ENCODE measurements at places on chromosomes 3 and 15.

- no peak for DNase-seq
Observed at GRCh38 chr3:15647611-15648167, 46.1 kb downstream of the BTD start.

DNA sequence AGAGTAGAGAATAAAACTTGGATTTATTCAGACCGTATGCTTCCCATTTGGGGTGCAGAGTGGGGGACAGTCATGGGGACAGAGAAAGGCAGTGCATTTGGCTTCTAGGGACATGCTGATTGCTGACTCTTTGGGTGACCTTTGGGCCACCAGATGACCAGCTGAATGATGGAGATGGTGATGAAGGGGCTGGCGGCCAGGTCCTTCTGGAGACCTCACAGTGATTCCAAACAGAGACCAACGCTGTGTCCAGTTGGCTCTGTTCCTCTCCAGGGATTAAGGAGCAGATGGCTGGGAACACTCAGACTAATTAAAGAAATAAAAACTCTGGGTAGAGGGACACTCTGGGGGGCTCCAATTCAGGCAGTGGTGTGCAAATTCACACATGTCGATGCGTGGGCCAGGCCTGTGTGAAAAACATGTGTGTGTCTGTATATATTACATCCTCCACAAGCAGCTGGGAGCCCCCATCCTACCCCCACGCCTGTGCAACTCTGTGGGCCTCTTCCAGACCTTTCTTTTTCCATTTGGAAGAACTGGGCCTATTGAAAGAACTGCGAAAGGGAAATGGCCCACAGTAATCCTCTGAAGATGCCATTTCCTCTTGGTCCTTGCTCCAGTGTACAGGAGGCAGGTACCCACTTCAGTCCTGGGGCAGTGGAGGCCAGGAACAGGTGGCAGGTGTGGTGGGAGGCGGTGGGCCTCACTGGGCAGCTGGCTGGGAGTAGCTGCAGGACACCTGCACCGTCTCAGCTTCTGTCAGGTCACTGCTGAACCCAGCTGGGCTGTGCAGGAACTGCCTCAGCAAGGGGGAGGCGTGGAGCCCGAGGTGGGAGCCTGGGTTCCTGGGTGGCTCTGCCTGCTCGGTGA lies 8.9 kb downstream of the XIRP1 start:
- DNase-seq, result no peak

DNA sequence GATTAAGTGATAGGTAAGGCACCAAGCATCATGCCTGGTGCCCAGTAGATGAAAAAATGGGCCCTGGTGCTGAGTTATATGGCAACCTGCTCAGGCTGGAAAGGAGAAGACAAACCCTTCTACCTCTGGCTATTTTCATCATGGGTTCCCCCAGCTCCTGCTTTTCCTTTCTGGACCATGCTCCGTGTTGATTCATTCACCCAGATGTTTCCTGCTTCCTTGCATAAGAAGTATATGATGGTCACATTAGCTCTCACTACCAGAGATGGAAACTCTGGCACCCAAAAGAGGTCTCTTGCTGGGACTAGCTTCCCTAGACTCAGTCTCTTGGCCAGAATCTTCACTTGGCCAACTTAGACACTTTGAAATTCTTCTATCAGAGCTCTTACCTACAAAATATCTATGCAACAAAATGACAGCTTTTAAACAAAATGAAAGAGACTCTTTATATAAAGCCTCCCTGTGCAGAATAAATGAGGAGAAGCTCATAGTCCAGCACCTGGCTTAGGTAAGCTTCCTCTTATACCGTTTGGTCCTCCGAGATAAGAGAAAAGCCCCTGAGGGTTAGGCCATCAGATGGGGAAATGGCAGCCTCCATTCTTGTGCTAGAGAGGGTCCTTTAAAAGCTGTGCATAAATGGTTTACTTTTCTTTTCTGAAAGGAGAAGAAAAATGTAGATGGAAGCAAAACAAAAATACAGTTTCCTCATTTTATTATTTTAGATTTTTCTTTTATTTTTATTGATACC lies 46.8 kb upstream of the MCF2L2 start:
- no peak for DNase-seq

- DNase-seq, result no peak
Observed at GRCh38 chr15:72872066-72872845, 88.7 kb upstream of the ADPGK start.

DNA sequence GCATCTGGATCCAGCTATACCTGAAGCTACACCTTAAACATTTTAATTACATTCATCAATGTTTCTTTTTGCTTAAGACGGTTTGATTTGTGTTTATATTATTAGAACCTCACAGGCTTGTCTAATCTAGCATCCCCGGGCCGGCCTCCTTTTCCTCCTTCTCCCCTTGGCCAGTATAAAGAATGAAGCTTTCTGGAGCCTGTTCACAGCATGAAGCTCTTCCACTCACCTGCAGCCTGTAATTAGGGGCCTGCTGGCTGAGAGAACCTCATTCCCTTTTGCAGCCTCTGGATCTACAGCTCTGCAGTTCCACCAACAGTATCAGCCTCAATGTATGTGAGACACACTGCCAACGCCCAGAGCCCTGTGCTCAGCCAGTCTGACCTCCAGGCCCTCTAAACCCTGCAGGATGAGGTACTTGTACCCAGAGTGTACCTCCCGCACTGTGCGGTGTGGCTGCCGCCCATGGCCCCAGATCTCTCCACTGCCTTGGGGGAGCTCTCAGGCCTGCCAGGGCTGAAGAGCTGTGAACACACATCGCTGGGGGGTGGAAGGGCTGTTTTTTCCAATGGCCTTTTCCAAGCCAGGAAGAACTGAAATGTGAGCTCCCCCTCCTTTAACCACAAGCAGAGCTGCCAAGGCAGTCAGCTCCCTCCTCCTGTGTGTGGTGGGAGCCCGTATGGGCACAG lies 114.7 kb upstream of the ALDH1A3 start:
- DNase-seq, result no peak

DNA sequence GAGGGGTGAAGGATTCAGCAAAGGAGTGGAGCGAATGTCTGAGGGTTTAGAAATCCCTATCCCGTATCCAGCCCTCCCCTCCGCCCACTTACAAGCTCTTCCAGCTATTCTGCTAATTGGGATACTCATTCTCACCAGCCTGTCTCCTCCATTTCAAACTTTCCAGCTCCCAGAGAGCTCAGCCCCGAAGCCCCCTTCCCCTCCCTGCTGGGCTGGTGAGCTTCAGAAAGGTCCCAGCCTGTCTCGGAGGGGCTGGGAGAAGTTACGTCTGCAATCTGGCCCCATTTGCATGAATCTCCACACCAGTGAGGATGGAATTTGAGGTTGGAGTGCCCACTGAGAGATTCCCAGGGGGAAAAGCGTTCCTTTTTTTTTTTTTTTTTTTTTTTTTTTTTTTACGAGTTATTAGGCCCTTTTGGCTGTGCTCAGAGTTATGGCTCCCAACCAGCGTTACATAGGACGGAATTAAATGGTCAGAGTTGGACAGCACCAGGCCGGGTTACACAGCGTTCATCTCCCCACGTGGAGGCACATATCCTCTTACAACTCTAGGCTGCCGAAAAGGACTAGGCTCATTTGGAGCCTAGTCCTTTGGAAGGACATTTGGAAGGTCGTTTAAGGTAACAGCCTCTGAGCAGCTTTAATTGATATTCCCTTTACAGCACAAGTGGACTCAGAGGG lies 34.6 kb downstream of the FGD5 start:
- DNase-seq, result no peak

DNA sequence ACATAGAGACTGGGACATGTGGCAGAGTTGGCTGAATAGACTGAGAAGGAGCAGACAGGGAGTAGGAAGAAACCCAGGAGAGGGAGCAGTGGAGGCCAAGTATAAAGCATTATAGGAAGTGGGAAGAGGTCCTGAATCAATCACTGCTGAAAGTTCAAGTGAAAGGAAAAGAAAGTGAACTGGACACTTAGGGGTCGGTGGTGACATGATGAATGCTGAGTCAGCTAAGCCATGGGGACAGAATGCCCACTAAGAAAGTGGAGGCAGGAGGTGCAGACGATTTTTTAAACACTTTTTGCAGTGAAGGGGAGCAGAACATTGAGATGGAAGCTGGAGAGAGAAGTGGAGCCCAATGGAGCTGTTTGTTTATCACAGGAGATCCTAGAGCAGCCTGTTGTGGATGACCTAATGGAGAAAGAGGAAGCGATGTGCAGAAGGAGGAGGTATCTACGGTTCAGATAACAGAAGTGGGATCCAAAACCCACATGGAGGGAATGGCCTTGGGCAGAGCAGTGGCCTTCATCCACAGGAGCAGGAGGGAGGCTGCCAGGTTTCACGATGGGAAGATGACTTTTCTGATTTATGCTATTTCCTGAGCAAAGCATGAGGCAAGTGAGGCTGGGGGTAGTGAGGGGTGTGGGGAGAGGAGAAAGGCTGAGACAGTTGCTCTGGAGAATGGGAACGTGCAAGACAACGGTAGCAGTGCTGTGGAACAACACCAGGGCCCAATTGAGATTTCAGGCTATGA lies 208.2 kb downstream of the RPLP1 start:
- DNase-seq, result no peak

DNA sequence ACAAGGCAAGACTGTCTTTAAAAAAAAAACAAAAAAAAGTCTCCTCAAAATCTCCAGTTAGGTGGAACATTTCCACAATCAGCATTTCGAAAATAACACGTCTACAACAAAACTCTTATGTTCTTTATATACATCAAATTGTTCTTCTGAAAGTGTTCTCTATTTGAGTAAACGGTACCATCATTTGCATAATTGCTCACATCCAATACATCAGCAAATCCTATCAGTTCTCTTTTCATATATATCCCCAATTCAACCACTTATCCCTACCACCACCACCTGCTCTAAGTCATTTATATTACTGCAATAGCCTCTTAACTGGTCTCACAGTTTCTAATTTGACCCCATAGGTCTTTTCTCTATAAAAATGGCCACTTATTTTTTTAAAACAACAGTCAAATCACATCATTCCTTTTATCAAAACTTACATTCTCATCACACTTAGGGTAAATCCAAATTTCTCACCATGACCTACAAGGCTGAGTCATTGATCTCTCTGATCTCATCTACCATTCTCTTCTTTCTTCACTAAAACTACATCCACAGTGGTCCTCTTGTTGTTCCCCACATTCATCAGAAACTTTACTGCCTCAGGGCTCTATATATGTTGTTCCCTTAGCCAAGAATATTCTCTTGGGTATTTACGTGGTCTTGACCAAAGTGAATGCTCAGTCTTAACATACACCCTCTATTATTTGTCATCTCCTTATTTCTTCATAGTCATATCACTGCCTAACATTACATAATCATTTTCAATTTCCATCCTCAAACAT lies 237.0 kb downstream of the SCAPER start:
- DNase-seq, result no peak
